ENCODE measurements at places on chromosomes 1 and 21.

DNA sequence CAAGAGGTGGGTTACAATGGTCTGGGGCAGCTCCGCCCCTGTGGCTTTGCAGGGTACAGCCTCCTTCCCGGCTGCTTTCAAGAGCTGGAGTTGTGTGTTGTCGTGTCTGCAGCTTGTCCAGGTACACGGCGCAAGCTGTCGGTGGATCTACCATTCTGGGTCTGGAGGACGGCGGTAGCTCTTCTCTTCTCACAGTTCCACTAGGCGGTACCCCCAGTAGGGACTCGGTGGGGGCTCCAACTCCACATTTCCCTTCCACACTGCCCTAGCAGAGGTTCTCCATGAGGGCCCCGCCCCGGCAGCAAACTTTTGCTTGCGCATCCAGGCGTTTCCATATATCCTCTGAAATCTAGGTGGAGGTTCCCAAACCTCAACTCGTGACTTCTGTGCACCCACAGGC is 12.3 kb upstream of the CDCP2 start:
- no peak for DNase-seq

DNA sequence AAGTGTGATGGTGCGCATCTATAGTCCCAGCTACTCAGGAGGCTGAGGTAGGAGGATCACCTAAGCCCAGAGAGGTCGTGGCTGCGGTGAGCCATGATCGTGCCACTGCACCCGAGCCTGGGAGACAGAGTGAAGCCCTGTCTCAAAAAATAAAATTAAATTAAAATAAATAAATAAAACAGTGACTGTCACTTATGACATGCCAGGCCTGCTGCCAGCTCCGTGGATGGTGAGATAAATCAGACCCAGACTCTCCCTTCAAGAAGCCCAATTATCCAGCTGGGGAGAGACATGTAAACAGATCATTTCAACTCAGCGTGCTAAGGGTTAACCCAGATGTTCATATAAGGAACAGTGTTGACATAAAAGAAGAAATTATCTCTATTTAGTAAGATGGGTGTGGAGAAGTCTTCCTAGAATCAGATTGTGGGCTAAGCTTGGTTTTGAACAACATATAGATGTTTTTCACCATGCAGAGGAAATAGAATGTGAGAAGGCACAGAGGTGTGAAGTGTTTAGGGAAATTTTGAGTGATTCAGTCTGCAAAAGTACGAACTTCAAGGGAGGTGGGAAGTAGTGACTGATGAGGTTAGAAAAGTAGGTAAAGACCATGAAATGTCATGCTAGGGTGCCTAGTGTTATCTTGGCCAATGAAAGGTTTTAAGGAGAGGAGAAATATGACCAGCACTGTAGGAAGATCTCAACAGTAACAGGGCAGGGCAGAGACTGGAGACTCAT is 18.3 kb downstream of the YARS1 start:
- DNase-seq = no peak

DNA sequence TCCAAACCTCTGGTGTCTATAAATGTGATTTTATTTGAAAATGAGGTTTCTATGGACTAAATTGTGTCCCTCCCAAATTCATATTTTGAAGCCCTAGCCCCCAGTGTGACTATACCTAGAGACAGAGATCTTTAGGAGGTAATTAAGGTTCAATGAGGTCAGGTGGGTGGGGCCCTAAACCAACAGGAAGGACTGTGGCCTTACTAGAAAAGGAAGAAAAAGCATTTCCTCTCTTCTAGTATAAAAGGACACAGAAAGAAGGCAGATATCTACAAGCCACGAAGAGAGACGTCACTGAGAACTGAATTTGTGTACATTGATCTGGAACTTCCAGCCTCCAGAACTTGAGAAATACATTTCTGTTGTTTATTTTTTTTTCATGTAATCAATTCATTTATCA is 123.1 kb upstream of the RUNX1 start:
- DNase-seq = no peak

DNA sequence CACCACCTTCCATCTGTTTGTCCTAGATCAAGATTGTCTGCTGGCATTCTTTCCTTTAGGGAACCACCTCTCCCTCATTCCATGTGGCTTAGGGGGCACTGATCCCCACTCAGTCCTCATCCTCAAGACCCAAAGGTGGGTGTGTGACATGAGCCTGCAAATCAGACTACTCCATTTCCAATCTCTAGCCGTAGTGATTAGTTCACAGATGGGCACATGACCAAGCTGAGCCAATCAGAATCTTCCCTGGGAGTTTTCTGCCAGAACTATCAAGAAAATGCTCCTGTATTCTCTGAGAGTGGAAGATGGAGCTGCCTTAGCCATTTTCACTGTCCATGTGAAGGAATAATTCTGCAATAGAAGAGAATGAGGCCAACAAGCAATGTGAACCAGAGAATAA is 19.3 kb upstream of the PTPRF start:
- no peak for DNase-seq

DNA sequence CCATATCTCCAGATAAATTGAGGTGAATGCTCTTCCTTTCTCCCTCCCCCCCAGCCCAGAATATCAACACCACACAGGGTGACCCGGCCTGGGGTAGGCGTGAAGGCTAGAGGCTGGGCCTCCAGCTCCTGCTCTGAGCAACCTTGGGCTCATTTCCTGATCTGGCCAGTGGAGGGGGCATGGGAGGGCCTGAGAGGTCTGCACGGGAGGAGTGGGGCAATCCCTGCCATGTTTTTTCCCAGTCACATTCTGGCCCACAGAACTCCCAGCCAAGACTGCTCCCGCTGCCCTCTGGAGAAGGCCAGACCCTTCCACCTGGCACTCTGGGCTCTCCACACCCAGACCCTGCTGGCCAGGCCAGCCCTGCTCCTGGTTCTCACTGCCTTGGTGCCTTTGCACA is 3.9 kb downstream of the CLDN19 start:
- no peak for DNase-seq

DNA sequence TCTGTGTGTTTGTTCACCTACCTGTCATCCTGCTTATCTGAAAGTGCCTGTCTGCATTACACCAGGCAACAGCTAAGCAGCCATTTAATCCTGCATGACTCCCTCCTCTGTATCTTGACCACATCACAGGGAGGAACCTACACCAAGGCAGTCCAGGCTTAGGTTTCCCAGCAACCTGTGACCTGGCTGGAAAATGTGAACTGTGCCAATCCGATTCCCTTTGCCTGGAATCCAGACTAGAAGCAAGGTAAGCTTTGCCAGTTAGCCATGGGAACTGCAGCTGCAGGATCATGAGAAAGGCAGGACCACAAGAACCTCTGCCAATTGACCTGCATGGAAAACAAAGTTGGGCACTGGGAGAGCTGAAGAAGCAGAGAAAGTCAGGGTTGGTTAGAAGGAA is 6.3 kb upstream of the ATP1B1 start:
- no peak for DNase-seq

DNA sequence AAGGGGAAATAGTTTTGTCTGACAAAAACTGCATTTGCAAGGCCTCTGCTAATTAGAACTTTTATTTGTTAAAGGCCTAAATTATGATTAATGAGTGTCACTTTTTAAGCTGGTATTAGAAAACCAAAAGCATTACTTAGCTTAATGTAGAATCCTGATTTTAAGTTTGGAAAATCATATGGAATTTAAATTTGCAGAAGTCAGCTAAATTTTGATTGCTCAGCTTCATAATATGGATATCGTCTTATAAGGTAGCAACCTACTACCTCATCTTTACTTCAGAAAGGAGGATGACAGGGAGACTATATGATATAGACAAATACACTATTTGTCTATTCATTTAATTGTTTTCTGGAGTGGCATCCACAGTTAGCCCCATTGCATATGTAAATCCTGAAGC is 114.0 kb downstream of the USP25 start:
- DNase-seq = no peak

- no peak for DNase-seq
These were observed 3.2 kb downstream of the LRRC8B start for GRCh38 chr1:89527750-89528381.

GRCh38 chr1:33696311-33696710 is 167.6 kb upstream of the HMGB4 start:
- DNase-seq = no peak

DNA sequence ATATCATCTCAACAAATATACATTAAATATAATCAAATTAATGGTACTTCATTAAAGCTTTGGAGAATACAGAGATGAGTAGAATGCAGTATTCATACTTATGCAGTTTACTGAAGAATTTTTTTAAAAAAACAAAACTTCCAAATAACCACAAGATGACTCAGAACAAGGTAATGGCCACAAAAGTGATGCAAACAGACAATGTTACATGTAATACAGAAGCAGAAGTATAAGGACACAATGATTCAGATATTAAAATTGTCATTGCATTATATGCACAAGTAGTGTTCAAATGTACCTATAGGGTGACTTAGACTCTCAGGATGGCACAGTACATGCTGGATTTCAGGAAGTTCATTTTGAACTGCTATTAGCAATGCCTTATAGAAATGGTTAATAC is 227.2 kb upstream of the ST6GALNAC5 start:
- DNase-seq = no peak

DNA sequence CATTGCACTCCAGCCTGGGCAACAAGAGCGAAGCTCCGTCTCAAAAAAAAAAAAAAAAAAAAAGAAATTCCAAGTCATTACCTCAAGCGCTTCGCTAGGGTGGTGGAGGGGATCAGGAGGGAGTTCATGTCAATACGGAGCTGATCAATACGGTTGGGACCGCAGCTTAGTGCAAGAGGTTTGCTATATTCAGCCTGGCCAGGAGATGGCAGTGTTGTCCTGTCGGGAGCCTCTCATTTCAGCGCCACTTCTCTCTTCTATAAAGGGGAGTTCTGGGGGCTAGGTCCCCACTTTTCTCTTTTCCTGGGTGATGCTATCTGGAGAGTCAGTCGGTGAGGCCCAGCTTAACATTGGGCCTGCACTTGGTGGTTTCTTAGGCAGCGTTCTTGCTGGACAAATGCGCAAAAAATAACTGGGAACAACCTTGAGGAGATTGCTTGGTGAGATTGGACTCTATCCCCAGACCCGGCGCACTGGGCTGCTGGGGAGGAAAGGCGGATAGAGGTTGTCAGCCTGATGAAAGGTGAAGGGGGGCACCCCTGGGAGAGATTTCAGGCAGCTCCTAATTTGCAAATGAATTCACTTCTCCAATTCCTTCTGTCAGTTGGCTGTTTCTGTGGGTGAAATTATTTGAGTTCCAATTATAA is 40.4 kb downstream of the KIAA0040 start:
- DNase-seq = no peak

DNA sequence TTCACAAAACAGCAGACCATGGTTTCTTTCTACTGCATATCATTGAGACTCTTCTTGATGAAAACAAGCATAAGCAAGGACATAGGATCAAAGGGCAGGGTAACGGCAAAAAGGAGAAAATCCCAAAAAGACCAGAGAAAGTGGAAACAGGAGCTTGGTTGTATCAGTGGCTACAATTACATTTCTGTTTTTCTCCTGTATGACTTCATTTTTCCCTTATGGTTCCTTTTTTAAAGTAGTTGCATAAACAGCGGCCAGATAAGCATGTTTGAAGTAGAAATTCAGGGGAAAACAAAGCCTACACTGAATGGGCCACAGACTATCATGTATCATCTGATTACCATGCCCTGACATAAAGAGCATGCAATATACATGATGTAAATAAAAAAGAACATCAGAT is 4.6 kb downstream of the EGLN1 start:
- DNase-seq = no peak

Measured in NCI-H1436 treated with DMSO at 0.1 percent for 48 hours (cell line).